ENCODE measurements at places on chromosomes 16 and 17.

DNA sequence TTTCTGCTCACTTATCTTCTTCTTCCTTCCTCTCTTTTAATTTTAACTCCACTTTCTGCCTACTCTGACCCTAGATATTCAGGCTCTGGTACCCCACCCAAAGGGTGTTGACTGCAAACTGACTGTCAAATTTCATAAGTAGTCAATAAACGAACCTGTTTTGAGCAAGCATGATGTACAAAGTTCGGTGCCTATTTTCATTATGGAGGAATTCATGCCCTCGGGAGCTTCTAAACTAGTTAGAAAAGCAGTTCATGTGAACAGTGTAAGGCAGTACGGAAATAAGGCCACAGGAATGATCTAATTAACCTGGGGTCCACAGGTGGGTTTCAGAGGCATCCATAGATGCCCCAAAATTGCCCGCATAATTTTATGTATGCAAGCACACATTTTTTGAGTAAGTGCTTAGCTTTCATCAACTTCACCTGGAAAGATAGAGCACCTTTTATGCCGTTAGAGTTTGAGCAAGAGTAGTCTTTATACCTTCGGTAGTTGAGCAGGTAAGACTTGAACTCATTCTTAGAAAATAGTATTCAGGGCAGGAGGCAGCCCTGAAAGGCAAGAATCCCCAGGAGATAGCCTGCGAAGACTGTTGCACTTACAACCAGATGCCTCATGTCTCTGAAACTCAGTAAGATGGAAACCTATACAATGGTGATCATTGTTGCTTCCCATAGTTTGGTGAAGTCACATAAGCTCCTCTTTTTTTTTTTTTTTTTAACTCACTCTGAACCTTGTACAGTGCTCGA lies 36.6 kb upstream of the TBX2 start:
- no peak for DNase-seq

- no peak for DNase-seq
Observed at GRCh38 chr17:42188749-42189650, 3.7 kb upstream of the HCRT start.

DNA sequence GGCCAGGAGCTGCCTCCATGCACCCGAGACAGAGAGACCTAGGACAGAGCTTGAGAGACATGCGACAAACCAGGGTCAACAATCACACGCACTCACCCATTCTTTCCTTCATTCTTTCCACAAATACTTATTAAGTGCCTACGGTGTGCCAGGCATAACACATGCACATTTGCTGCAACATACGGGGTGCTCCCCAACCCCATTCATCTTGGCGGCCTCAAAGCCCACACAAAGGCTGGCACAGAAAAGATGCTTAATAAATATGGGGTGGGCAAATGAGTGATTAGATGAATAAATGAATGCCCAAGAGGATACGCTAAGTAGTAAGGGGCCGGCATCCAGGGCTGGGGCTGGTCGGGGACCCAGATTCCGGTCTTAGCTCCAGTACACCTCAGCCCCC lies 117.9 kb downstream of the ZNF423 start:
- no peak for DNase-seq

- no peak for DNase-seq
Observed at GRCh38 chr16:74305978-74306784, 9.6 kb downstream of the PSMD7 start.

DNA sequence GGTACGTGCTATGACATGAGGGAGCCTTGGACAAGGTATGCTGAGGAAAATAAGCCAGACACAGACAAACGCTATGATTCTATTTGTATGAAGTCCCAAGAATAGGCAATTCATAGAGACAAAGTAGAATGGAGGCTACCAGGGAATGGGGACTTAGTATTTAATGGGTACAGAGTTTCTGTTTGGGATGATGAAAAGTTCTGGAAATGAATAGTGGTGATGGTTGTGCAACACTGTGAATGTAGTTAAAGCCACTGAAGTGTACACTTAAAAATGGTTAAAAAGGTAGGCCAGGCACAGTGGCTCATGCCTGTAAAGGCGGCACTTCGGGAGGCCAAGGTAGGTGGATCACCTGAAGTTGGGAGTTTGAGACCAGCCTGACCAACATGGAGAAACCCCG lies 3.3 kb downstream of the PRPSAP1 start:
- no peak for DNase-seq

DNA sequence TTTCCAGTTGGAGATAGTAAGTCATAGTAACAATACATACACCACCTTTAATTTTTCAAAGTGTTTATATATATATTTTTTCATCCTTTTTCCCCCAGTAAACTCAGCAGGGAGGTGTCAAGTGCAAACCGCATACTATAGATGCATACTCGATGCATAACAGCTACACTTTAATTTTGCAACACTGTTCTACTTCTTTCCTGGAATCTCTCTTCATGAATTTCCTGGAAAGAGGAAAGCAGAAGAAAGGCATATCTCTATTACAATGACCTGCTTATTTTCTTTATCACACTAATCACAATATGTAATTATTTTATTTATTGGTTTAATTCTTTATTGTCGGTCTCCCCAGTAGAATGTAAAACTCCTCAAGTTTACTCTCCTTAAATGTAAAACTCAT lies 140.0 kb downstream of the SNX11 start:
- DNase-seq: no peak

GRCh38 chr17:51250314-51250840 lies 9.5 kb downstream of the MBTD1 start:
- DNase-seq: no peak

- DNase-seq: no peak
Observed at GRCh38 chr17:83122834-83123233, 43.4 kb downstream of the METRNL start.

DNA sequence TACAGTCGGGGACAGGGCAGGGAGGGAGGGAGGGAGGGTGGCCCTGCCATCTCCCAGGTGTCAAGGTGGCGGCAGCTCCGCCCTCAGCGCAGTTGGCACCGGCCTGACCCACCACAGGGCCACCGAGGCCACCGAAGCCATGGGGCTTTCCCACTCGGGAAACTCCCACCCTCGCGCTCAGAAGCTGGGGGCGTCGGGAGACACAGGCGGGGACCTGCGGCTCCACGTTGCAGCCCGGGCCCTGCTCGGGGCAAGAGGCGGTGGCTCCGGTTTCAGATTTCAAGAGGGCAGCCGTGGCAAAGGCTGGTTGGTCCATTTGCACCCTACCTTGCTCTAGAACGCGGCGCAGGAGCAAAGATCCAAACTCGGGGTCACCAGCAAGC lies 544 bp downstream of the CYB561 start:
- DNase-seq: peak; percentile 78

DNA sequence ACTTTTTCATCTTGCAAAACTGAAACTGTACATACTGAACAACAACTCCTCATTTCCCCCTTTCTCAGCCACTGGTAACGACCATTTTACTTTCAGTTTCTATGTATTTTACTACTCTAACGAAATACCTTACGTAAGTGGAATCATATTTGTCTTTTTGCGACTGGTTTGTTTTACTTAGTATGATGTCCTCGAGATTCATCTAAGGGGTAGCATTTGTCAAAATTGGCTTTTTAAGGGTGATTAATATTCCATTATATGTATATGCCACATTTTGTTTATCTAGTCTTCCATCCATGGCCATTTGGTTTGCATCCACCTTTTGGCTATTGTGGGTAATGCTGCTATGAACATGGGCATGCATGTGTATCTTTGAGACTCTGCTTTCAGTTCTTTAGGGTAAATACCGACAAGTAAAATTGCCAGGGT lies 10.4 kb downstream of the KPNB1 start:
- DNase-seq: no peak

All from stimulated activated effector memory CD8-positive, alpha-beta T cell treated with anti-CD3 and anti-CD28 coated beads, Interleukin-12 subunit alpha, Interleukin-12 subunit beta, amount 100 ng/mL, for 72 hours (primary cell).